ENCODE measurements at places on chromosomes 4 and X. TPM values are rescaled to one million over a fixed set of nuclear protein-coding genes. Genes with fewer than 3 reads are reported as not detected.
A peak's percentile ranks its signal among the peaks of the same experiment; 100 is the strongest.

Gene SLC6A14
- total RNA-seq: 31.3 TPM

DNA sequence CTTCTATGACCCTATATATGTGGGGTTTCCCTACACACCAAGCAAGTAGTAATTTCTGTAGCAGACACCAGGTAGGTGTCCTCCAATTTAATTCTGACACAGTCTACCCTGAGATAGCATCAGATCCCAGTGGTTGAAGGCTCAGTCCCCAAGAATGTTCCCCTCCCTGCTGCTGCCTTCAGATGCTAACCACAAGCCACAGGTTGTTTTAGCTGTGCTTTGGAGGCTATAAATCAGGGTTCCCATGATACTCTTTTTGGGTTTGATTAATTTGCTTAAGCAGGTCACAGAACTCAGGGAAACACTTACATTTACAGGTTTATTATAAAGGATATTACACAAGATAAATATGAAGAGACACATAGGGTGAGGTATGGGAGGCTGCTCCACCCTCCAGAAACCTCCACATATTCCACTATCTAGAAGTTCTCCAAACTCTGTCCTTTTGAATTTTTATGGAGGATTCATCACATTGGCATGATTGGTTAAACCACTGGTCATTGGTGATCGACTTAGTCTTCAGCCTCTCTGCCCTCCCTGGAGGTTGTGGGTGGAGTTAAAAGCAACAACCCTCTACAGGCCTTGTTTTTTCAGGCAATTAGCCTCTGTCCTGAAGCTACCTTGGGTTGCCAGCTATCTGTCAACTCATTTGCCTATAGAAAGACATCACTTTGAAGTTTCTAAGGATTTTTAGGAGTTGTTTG lies 50.8 kb downstream of the GRIA2 start:
- DNase-seq: no peak

- DNase-seq: no peak
These were observed 39.6 kb downstream of the FNIP2 start for GRCh38 chr4:158808399-158808798.

Gene ANTXR2
- 35.5 TPM for total RNA-seq

- no peak for DNase-seq
These were observed 107.1 kb downstream of the TMEM131L start for GRCh38 chr4:153573221-153573620.

- DNase-seq: no peak
These were observed 48.0 kb downstream of the PHKA2 start for GRCh38 chrX:18935893-18936292.

Gene SCRG1
- not detected for total RNA-seq

GRCh38 chrX:150967786-150968185 lies 15.3 kb upstream of the HMGB3 start:
- DNase-seq: no peak

DNA sequence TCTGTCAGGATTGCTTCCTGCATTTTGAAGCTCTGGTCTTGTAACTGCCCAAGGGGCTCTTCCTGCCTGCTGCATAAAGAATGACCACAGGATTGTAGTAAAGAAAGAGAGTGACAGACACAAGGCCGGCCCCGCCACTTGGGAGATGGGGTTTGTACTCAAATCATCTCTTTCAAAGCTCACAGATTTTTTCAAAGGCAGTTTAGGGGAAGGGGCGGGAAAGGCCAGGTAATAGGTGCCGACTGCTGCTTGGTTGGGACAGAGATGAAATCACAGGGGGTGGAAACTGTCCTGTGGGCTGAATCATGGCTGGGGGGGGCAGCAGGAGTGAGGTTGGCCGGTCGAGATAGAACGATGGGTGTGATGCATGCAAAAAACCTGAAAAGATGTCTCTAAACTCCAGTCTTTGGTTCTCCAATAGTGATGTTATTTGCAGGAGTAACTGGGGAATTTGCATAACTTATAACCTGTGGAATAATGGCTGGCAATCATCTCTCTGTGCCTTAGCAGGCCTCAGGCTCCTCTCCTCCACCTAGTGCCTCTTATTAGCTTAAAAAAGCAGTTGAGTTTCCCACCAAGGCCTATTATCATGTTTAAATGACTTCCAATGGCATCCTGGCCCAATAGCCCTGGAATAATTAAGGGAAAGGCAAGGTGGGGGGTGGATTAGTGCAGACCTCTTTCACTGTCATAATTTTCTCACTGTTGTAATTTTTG lies 778.4 kb upstream of the FRG1 start:
- DNase-seq: no peak

Gene ACOT9
- 66.1 TPM for total RNA-seq

GRCh38 chrX:17465201-17465600 lies 90.2 kb downstream of the NHS start:
- DNase-seq: no peak

DNA sequence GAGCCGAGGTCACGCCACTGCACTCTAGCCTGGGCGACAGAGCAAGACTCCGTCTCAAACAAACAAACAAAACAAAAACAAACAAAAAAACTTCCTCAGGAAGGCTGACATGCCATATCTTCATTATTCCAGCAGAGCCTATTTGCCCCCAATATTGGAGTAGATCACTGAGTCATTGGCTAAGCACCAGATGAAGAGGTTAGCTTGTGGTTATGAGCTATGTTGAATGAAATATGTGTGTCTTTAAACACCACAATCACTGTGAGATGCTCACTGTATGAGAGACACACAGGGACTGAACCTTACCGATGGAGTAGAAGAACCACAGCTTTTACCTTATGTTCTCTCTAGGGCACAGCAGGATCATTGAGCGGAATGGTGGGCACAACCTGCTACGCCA lies 122.1 kb upstream of the EOLA2 start:
- DNase-seq: no peak

Gene MUC7
- not detected for total RNA-seq

DNA sequence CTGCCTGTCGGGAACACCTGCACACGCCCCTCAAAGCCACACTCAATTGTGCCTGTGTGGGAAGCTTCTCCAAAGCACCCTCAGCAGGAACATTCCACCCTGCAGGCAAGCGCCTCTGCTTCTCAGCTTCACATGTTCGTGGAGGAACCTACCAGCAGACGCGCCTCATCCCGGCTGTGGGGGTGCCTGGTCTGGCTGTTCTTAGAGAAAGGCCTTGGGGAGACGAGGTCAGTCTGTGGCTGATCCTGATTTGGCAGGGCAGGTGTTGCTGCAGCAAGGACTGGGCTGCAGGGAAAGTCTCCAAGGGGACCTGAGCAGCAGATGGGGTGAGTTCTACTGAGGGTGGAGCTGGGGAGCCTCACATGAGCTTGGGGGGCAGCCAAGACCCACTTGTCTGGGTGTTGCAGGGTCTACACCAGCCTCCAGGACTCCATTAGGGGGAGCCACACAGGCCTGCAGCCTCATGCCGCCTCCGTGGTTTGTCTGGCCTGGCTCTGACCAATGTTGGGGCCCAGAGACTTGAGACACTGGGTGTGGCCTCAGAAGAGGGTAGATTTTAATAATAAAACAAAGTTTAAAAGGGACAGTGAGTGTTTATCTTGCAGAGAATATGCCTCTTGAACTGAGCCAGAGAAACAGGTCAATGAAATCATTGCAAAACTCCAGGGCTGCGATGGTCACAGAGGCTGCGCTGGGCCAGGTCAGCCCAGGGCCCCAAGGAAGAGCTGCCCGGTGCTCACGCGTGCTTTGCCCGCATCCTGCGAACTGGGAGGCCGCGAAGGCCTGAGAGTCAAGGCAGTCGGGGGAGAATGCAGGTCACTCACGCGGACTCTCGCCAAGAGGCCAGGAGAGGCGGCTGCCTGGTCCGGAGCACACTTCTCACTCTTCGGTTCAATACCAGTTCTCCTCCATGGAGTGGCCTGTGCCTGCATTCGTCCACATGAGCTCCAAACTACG lies 21.1 kb downstream of the RNF212 start:
- no peak for DNase-seq

Gene PRKG2
- total RNA-seq: 7.0 TPM

Gene GSPT2
- total RNA-seq: 1.3 TPM

- DNase-seq: no peak
These were observed 33.4 kb upstream of the NKX3-2 start for GRCh38 chr4:13577660-13578059.

Gene NRK
- not detected for total RNA-seq

Gene PCYT1B
- 0.13 TPM for total RNA-seq

DNA sequence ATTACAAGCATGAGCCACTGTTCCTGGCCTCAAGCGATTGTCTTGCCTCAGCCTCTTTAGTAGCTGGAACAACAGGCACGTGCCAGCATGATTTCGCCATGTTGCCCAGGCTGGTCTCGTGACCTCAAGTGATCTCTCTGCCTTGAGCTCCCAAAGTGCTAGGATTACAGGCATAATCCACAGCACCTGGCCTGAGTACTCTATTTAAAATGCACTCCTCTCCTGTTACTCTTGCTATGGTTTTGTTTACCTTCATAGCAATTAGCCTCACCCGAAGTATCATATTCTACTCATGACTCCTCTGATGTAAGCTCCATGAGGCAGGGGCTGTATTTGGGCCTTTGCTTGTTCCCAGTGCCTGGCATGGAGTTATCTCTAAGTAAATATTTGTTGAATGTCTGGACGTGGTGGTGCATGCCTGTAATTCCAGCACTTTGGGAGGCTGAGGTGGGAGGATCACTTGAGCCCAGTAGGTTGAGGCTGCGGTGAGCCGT lies 92.5 kb upstream of the SLC34A2 start:
- DNase-seq: peak; percentile 65

DNA sequence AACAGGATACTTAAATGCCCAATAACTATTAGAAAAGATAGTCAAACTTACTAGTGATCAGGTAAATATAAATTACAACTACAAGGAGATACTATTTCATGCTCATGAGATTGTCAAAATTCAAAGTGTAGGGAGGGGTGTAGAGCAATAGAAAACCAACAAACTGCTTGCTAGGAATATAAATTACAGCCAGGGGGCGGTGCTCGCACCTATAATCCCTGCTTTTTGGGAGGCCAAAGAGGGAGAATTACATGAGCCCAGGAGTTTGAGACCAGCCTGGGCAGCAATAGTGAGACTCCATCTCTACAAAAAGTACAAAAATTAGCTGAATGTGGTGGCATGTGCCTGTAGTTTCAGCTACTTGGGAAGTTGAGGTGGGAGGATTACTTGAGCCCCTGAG lies 556.5 kb upstream of the NR3C2 start:
- DNase-seq: peak; percentile 11

DNA sequence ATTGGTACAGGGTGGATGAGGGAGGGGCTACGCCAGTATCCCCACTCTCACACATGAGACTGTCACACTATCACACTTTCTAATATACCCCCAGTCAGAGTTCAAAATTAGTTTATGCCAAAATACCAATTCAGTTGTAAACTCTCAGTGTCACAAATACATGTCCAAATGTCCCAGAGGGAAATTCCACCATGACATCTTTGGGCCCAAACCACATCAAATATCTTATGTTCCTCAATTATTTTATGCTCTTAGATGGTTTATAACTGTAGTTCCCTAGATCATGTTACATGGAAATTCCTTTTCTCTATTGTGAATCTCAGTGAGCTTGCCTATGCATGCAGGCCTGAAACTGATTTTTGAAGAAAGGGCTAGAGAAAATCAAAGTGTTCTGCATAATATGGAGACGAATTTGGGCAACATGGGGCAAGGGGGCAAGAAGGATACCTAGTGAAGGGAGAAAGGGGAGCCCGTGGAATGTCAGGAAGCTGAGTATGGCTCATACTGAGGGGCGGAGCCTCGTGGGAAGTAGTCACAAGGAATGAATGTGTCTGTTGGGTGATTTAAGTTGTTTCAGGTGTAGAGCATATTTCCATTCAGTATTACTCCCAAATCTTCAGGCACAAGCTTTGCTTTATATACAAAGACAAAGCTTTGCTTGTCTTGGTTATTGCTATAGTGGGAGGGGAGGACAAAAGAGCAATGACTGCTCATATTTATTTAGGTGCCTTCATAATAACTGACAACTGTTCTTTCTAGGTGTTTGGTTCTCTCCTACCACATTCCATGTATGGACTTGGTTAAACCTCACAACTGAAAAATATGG lies 40.8 kb downstream of the CLNK start:
- DNase-seq: peak; percentile 49

GRCh38 chr4:119930546-119930945 lies 136.1 kb downstream of the MAD2L1 start:
- DNase-seq: no peak

DNA sequence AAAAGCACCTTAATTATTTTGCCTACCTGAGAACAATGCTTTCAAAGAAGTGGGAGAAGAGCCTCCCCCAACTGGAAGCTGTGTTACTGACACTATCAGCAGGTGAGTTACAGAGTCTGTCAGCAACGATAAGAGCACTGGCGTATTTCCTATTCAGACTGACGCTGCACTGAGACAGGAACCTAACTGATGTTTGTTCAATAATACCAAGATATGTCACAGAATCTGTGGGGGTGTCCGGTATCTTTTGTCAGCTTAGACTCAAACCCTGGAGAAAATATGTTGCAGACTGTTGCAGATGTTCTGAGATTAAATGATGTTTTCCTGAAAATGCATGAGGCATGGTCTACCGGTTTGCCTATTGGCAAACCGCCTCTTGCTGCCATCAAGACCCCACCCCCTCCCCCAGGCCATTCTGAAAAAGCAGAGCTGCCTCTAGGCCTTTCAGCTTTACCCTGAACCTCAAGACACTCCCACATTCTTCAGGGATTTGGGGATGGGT lies 115.2 kb upstream of the KIT start:
- no peak for DNase-seq

- no peak for DNase-seq
These were observed 40.3 kb upstream of the MAB21L2 start for GRCh38 chr4:150541681-150542080.

Gene RHOXF2
- not detected for total RNA-seq

DNA sequence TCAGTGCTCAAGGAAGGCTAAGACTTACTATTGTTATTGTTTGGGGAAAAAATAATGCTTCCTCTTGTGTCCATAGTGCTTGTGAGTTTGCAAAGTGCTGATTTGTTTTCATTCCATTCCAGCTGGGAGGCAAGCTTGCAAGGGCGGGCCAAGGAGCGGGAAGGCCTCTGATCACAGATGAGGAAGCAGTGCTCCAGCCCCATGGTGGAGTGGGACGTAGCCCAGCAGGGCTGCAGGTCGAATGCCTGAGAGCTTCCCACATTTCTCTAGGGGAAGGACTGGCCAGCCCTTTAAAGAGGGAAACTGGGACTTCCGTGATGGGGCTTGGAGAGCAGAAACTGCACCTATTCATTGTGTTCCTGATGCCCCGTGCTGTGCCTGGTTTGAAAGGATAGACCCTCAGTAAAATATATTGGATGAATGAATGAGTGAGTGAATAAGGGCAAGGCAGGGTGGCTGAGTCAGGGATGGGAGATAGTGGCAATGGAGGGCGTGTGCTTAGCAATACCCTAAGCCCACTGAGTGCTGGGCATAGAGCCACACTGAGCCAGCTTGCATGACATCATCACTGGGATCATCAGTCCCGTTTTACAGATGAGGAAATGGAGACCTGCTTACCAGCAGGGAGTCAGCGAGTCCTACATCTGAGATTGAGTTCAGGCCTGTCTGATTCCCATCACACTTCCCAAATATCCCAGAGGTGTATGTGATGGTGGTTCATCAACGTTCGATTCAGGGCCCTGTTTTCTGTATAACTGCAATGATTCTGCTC lies 17.9 kb upstream of the NSG1 start:
- DNase-seq: no peak

Measured in bronchial epithelial cell (primary cell).